ENCODE measurements at places on chromosomes 16 and 17. TPM values are rescaled to one million over a fixed set of nuclear protein-coding genes. Genes with fewer than 3 reads are reported as not detected.
A peak's percentile ranks its signal among the peaks of the same experiment; 100 is the strongest.

The NXPH3 gene
- 0.10 TPM for total RNA-seq

The SLFN12 gene
- total RNA-seq: 8.6 TPM

The AGRP gene
- total RNA-seq: 0.40 TPM

The CCT6B gene
- total RNA-seq: 1.8 TPM

The UTS2R gene
- total RNA-seq: not detected

The YBX2 gene
- 0.19 TPM for total RNA-seq

The BAHCC1 gene
- total RNA-seq: 0.25 TPM

DNA sequence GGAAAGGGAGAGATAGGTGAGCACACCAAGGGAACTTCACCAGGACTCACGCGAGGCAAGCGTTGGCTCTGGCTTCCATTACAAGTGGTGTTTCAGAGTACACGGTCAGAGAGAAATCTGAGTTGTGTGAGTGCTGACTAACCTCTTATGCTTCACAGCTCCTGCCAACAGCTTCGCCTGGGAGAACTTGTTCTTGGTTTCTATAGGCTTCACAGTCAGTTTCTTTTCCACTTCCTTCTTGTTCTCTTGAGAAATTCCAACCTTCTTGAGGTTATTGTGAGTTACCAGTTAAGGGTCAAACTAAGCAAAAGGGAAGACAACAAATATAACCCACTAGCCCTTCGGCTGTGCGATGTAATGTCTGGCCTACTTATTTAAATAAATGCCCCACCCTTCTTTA, 18.9 kb downstream of the PSME3IP1 start:
- DNase-seq: no peak

GRCh38 chr17:31050948-31051347, 43.8 kb upstream of the NF1 start:
- no peak for DNase-seq

- no peak for DNase-seq
These were observed 19.6 kb downstream of the CLUAP1 start for GRCh38 chr16:3520413-3520812.

GRCh38 chr16:88976366-88977017, 515 bp downstream of the CBFA2T3 start:
- DNase-seq: no peak

DNA sequence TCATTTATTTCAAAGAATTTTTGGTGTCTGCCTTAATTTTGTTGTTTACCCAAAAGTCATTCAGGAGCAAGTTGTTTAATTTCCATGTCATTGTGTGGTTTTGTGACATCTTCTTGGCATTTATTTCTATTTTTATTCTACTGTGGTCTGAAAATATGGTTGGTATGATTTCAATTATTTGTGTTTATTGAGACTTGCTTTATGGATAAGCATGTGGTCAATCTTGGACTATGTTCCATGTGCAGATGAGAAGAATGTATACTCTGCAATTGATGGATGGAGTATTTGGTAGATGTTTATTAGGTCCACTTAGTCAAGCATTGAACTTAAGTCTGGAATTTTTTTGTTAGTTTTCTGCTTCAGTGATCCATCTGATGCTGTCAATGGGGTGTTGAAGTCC, 383.0 kb downstream of the PMP22 start:
- no peak for DNase-seq

GRCh38 chr16:79580453-79581191, 19.9 kb downstream of the MAF start:
- no peak for DNase-seq

DNA sequence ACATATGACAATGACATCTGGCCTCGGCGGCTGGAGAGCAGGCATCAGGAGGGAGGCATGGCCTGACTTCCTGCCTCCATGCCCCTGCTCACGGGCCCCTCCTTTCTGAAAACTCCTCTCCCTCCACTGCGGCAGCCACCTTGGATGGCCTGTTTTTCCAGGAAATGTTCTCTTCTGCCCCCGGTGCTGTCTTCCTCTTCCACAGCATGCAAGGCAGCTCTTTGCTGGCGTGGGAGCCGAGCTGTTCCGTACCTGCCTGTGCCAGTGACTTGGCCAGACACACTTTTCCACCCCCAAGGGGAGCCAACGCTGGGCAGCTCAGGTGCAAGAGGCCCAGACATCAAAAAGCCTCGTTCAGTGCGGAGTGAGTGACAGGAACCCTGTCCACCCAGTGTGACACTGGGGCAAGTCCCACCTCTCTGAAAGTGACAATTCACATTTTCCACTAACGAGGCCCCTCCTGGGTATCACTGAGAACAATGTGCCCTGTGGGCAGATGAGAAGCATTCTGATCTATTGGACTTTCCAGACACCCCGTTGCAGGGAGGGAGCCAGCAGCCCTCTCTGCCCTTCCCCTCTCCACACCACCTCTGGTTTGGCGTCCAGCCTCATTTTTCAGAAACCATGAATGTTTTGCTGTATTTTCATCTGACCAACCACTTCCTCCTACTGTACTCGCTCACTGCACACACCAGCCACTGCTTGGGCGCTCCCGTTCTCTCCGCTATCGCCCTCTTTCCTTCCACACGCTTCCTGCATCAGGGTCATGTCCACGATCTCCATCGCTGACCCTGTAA, 31.2 kb downstream of the NSMCE1 start:
- DNase-seq: peak; percentile 90

DNA sequence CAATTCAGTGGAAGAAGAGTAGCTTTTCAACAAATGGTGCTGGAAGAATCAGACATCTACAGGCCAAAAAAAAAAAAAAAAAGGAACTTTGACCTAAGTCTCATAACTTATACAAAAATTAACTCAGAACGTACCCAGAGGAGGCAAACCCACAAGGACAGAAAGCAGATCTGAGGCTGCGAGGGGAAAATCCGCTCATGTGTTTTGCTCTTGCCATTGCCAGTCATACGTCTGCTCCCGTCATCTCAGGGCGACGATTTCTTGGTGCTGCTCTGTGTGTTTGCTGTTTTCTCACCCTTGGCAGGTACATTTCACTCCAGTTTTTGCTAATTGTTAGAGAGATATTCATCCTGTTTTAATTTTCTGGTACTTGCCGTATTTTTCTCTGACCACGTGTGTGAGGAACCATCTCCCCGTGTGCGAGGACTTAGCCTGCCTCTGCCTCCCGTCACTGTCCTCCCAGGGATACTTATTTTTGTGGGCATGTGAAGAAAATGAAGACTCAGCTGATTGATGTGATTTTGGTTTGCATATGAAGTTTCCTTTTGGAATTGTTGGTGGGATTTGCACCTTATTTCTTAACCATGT, 33.4 kb upstream of the ACSF3 start:
- DNase-seq: no peak

DNA sequence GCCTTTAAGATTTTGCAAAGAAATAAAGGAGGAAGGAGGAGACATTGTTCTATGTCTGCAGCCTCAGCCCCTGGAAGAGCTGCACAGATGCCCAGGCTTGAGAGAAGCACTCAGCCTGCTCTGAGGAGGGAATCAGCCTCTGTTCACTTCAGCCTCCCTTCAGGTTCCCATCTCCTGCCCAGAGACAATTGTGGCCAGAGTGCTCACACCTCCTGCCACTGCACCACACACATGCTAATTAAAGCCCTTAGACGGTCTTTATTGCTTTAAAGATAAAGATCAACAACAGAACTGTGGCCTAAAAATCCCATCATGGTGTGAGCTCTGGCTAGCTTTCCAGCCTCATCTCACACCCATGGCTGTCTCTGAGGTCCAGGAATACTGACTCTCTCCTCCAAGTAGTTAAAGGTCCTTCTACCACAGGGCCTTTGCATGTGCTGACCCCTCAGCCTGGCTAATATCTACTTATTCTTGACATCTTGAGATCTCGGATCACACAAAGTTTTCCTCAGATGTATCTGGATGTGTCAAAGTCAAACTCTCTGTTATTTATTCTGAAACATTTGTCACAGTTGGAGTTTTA, 33.8 kb downstream of the CHD9NB start:
- DNase-seq: no peak

GRCh38 chr16:89023621-89024511, 46.9 kb upstream of the CBFA2T3 start:
- DNase-seq: no peak

DNA sequence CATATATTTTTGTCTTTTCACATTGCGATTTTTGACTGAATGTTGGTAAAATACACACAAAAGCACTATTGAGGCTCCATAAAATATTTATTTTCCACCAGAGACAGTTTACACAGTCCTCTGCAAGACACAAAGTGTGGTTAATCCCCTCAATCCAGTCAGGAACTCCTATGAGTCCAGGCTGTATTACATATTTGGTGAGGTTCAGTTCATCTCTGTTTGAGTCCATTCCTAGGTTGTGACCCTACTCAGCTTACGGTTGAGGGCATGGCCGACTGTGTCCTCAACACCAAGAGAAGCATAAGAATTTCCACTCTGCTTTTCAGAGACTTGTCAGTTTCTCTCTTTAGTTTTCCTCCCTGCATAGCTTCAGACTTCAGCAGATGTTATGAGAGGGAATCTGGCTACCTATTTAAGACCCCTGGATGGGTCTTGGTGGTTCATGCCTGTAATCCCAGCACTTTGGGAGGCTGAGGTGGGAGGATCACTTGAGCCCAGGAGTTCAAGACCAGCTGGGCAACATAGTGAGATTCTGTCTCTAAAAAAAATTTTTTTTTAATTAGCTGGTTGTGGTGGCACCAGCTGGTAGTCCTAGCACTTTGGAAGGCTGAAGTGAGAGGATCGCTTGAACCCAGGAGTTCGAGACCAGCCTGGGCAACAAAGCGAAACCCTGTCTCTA, 25.1 kb downstream of the ARL4D start:
- no peak for DNase-seq

- no peak for DNase-seq
These were observed 64.8 kb downstream of the NT5M start for GRCh38 chr17:17367931-17368330.

- DNase-seq: no peak
These were observed 29.3 kb upstream of the JPH3 start for GRCh38 chr16:87572959-87573358.

DNA sequence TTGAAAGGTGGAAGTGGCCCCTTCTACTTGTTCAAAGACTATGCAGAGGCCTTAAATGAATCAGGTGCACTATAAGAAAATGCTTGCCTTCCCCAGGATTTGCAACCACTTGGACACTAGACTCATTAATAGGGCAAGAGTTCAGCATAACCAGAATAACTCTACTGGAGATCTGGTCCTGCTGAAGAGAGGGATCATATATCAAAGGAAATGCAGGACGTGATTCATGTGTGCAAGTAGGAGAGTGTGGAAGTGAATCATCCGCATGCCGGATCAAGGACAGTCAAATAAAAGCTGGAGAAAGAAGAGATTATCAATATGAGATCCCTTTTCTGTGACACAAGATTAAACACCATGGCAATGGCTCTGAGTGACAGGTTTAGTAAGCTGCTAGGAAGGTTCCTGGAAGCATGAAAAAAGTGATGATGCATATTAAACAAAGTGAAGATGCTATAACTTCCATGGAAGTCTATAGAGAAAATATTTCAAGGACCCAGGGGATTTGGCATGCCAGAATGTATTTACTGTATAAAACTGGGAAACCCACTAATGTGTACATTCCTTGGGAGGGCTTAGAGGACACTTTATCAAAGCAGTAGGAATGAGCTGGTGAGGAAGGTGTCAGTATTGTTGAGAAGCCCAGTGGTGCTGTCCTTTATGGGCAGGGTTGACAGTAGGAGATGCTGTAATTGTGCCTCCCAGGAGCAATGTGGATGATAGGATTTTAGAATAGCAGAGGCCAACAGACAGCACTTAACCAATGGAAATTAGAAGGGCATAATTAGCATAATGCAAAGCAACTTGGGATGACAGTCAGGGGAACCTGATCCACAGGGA, 133.1 kb downstream of the ABCA8 start:
- DNase-seq: no peak

- DNase-seq: no peak
These were observed 549.2 kb upstream of the CDH11 start for GRCh38 chr16:65671071-65671470.

DNA sequence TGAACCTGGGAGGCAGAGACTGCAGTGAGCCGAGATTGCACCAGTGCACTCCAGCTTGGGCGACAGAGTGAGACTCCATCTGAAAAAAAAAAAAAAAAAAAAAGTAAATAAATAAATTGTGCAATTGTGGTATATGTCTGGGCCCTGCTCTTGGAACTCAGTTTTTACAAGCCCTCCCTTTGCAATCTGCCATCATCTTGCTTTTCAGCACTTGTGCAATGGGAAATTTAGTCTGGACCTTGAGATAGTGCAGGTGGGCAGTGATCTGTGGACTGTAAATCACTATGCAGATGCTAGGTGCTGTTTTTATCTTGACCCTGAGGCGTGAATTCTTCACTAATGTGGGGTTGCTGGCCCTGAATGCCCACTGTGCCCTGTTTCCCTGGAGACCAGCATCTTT, 6.5 kb upstream of the RAP1GAP2 start:
- no peak for DNase-seq

GRCh38 chr16:77816293-77816692, 27.9 kb downstream of the VAT1L start:
- no peak for DNase-seq

Measured in activated naive CD8-positive, alpha-beta T cell treated with anti-CD3 and anti-CD28 coated beads for 36 hours (primary cell).